ENCODE measurements at places on chromosomes 3 and 15.

DNA sequence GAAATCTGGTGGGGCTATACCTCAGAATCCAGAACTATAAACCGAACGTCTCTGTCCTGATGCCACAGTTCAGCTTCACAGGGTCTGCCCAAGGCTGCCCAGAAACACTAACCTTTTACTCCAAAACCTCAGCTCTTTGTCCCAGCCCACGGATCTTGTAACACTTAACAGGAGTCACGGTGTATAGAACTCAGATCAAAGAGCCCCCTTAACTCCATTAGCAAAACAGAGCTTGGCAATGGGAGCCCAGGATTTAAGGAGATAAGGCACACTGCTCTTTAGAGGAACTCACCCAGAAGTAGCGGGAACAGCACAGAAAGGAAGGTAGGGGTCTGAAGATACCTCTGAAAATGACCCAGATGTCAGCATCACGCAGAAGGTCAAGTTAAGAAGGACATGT, 68.8 kb upstream of the SOX14 start:
- DNase-seq = no peak

- no peak for DNase-seq
Measured at GRCh38 chr3:101102678-101103296, 109.6 kb upstream of the ABI3BP start.

DNA sequence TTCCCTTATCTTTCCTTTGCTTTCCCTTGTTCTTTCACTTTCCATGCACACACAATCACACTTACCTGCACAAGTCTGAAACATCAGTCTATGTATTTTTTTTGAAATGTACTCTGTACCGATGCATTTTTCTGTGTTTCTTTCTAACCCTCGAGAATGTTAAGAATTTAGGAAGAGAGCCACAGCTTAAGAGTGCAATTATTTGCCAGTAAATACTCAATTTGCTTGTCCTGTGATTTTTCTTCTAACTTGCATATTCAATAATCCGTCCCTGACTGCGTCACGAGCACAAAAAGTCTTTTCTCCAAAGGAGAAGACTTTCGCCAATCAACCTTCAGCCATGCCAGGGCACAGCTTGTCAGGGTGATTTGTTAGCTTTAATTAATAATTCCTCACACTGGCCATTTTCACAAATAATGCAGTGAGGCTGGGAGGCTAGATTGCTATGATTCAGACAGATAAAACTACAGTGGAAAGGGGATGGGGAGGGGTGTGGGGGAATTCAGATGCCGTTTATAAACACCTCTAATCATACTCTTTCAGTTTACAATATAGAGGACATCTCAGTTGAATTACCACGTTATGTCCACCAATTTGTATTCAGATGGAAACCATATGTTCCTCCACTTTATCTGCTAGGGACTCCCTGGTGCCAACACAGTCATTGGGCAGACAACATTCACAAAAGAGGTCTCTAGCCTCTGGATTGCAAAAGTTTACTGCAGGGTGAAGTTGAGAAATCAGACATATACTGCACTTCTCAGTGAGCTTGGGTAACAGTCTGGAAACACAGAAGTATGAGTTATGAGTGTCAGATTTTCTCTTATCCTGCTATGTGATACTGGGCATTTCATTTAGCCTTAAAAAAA, 388.0 kb downstream of the ZBTB20 start:
- DNase-seq = peak; percentile 92

GRCh38 chr3:50267280-50267913, 1.6 kb upstream of the SEMA3B start:
- peak; percentile 68 for DNase-seq

DNA sequence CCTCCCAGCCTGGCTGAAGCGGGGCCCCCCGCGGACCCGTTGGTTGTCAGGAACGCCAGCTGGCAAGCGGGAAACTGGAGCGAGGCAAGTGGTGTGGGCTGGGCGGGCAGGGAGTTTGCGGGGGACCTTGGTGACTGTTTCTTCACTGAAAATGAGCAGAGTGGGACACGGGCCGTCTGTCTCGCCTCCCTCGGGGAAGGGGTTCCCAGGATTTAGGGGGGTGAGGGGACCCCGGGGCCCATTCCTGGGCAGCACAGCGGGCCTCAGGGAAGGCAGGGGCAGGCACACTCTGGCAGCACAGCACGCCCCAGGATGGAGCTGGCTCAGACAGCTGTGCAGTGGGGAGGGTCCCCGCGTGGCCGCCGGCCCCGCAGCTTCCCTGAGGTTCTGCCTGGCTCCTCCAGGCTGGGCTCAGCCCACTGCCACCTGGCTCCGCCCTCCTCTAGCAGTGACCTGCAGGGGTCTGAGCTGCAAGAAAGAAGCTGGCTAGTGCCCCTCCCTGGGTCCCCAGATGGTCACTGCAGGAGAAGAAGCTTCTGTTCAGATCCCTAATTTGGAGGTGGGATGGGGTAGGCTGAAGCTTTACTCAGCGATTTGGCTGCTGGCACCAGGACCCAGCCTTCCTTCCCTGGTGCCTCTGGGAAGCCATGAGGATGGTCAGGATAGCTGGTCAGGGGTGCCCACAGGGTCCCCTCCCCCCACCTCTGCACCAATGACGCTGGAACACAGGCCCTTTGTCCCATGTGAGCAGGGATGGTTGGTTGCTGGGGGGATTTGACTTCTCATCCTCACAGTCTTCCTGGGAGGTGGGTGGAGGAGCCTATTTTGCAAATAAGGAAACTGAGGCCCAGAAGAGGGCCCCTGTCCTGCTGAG, 90.4 kb downstream of the TBC1D2B start:
- no peak for DNase-seq

DNA sequence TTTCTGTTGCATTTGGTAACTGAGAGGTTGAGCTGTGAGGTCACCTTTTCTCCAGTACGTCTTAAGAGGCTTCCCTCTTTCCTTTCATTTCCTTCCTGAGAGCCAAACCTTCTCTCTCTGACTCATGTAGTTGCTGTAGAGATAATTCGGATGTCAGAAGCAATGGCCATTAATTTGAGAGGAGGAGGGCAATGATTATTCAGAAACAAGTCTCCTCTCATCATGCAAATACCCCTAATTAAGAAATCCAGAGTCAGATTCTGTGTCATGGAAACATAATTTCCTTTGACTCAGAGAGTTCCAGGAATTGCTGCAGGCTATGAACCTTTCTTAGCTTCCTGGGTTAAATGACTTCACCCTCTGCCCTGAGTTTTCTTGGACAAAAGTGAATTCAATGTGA, 59.0 kb upstream of the GSK3B start:
- peak; percentile 77 for DNase-seq

DNA sequence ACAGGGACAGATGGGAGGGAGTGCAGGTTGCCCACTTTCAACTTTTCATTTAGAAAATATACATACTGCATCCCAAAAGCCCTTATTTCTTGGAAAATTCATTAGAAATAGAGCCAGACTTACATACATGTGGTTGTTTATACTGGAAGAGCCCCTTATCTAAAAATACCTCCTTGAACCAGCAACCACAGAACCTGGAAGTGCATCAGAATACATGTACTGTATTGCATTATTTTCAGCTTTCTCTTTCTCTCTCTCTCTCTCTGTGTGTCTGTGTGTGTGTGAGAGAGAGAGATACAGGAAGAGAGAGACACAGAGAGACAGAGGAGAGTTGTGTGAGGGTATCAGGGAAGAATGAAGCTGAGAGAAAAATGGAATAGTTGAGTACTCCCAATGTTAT, 29.5 kb upstream of the LSAMP start:
- no peak for DNase-seq
